ENCODE measurements at places on chromosomes 7 and 10. TPM values are rescaled to one million over a fixed set of nuclear protein-coding genes. Genes with fewer than 3 reads are reported as not detected.

CUEDC2 gene
- total RNA-seq: 113 TPM

INA gene
- total RNA-seq: not detected

PLEKHS1 gene
- total RNA-seq: not detected

ADGRA1 gene
- not detected for total RNA-seq

ADRB1 gene
- 0.87 TPM for total RNA-seq

DNA sequence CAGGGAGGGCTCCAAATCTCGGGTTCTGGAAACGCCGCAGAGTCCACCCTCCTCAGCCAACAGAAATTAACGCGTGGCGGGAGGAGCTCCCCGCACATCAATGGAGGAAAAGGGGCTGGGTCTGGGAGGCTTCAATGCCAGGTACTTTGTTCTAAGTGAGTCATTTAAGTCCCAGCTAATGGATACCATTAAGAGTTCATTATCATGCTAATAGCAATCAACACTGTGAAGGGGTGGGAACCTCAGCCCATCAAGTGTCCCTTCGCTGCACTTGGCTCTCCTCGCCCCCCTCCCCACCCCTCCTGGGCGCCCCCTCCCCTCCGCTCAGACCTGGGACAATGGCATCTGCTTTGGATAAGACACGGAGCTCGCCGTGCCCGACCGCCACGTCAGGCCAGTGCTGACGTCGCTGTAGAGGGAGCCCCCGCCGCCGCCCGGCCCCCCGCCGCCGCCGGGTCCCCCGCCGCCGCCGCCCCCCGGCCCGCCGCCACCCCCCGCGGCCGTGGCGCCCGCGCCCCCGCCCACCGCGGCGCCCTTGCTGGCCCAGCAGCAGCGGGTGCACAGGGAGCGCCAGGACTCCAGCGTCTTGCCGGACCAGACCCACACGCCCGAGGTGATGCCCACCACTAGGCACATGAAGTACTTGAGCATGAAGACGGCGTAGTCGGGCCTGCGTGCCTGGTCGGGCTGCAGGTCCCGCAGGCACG lies 2.9 kb downstream of the FZD8 start:
- DNase-seq: no peak

GRCh38 chr7:141200191-141201108 lies 126.6 kb downstream of the TMEM178B start:
- no peak for DNase-seq

DNA sequence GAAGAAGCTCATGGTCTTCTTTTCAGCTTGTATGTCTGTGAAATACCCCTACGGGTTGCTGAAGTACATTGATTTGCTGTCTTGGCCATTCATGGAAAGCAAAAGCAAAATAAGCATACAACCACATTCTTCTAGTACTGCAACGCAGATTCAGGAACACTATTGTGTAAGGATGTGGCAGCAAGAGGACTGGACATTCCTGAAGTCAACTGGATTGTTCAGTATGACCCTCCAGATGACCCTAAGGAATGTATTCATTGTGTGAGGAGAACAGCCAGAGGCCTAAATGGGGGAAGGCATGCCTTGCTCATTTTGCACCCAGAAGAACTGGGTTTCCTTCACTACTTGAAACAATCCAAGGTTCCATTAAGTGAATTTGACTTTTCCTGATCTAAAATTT lies 133.4 kb upstream of the ANKRD1 start:
- DNase-seq: no peak

- no peak for DNase-seq
Measured at GRCh38 chr10:95480901-95481491, 80.2 kb downstream of the SORBS1 start.

DNA sequence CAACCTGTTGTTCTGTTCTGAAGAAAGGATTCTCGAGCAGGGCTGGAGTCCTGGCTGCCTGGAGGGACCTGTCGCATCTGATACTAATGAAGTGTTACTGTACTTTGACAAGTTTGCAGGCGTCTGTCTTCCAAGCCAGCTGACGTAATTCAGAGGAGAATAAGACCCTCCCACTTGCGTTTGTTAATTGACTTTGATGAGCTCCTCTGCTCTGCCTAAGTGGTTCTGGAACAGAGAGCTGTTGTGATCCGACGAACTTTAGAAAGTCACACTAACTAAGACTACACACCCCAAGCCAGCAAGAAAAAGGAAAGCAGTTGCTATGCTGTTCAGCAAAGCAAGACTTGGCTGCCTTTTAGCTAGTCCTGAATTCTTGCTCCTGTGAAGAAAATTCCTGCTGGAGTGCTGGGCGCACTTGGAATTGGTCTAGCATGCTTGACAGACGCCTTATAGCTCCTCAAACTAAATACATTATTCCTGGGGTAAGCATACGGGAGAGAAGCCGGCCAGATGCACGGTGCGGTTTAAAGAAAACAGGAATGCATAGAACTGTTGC lies 200.3 kb downstream of the CACNB2 start:
- DNase-seq: no peak

GRCh38 chr10:78763234-78763633 lies 305.5 kb upstream of the ZMIZ1 start:
- DNase-seq: no peak

- DNase-seq: no peak
Measured at GRCh38 chr10:96986200-96986856, 154.2 kb downstream of the LCOR start.

DNA sequence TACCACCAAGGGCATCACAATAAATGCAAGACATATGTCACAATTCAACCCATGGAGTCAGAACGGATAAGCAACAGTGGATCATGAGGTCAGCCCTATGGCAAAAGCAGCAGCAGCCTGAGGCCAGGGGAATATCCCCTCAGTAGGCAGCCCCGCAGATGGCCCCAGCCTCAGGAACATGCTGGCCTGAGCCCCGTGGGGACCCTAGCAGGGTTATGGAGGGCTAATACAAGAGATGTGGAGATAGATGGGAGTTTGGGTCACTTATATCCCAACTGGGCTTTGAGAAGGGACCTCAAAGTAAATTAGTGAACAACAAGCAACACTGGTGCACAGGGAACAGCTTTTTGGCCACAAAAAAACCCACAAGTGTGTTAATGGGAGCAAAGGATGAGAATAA lies 9.1 kb downstream of the TMEM72 start:
- DNase-seq: no peak

- DNase-seq: no peak
Measured at GRCh38 chr7:98000356-98000755, 10.4 kb upstream of the OCM2 start.

GRCh38 chr7:44845451-44845850 lies 2.4 kb downstream of the H2AZ2 start:
- no peak for DNase-seq

DNA sequence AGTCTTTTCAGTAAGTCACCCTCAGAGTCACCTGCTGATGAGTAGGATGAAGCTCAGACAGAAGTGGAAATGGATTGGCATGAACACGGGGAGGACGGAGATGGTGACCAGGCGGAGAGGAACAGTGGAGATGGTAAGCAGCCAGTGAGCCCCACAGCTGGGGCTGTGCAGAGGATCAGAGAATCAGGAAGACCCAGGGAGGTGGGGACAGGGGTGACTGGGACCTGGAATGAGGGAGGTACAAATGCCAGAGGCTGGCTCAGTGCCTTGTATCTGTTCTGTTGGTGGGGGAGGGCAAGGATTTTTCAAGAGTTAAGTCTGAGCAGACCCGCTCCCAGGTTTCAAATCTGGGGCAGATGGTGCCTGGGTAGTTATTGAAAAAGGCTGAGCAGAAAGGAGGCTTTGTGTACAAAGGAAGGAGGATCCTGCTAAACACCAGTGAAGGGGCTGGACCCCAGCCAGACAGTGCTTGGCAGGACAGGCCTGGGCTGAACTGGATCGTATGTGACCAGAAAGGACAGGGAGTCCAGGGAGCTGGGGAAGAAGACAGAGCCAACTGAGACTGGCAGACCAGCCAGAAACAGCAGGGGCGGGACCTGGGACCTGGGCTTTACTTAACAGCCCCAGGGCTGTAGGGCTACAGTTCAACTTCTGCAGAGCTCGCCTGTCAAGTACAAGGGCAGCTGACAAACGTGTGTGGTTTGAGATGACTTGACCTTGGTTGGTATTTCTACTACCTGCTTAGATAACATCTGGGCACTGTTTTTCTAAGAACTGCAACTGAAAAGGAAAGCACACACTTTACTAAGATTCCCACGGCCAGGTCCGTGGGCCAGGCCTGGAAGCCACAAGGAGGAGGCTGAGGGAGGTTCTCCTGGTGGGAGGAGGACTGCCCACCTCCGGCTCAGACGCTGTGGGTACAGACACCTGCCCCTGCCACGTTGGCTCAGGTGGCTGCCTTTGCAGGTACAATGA lies 13.2 kb upstream of the FRMPD2 start:
- no peak for DNase-seq

DNA sequence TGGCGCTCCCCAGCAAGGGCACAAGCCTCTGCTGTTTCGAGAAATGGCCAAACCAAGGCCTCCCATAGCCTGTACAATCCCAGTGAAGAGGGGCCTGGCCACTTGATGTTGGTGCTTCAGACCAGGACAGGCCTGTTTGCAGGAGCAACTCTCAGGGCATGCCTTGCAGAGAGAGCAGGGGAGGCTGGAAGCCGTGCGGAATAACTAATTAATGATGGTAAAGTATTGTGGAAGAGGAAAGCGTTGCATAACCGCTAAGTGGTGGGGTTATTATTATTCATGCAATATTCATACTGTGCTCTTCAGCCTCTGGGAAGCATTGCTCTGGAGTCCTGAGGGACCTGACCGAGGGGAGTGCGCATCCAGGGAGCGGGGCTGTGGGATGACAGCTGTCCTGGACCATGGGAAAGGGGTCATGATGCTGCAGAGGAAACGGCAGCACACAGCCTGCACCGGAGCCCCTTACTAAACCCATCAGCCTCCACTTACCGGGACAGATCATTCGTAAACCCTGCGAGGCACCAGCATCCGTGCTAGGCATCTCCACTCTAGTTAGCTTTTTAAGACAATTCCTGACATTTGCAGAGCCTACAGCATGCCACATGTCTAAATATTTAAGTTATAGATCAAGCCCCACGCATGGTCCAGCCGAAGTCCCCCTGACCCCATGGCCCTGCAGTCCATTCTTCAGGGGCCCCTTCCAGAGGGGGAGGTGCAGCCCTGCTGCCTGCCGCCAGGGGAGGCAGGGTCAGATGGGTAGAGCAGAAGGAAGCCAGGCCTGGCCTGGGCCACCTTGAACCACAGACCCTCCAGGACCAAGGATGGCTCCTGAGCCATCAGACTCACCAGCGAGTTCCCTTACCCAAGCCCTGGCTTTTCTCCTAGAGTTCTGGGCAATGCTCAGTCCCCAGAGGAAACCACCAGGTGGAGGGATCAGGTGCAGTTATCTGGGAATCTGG lies 11.6 kb downstream of the TMEM273 start:
- no peak for DNase-seq

DNA sequence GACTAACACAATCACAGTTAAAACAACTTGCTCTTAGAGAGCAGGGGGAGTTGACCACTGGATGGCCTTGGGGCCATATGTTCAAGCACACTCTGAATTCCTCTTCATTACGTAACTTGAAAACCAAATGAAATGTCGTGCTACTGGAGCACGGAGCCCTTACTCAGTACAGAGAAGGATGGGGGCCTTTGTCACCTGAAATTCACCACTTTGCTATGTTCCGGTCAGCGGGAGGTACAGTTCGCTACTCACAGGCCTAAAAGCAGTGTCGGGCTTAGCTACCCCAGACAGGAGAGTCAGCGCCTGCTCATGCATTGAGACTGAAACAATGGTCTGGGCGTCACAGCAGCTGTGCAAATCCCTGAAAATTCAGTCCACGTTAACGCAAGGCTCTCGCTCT lies 39.6 kb downstream of the GLI3 start:
- no peak for DNase-seq

DNA sequence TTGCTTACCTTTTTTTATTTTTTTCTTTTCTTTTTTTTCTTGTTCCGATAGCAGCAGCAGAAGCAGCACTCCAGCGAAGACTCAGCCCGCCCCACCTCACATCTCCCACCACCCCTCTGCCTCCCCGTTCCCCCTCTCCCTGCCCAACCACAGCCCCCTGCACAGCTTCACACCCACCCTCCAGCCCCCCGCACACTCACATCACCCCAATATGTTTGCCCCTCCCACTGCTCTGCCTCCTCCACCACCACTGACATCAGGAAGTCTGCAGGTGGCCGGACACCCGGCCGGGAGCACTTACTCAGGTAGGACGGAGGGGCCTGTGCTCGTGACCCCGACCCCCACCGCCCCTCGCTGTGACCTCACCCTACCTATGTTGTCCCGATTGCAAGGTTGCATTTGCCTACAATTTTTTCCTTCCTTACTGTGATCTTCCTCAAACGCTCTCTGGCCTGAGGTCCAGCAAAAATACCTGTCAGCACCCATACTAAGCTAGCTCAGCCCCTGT lies 367.2 kb upstream of the GALNT17 start:
- no peak for DNase-seq

DNA sequence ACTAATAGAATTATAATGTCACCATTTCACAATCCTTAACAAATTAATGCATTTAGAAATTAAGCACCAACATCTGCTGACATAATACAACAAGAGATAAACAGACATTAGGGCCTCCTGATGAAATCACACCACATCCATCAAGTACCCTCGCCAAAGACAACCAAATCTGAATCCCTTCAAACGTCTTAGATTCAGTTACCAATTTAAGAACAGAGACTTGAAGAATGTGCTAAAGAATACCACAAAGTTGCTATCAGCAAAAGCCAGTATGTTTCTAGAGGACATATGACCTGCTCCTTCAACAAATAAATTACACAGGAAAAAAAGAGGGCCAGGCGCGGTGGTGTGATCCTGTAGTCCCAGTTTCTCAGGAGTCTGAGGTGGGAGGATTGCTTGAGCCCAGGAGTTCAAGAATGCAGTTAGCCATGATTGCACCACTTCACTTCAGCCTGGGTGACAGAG lies 144.5 kb downstream of the REEP3 start:
- no peak for DNase-seq

GRCh38 chr10:61304746-61305145 lies 148.4 kb downstream of the TMEM26 start:
- no peak for DNase-seq

DNA sequence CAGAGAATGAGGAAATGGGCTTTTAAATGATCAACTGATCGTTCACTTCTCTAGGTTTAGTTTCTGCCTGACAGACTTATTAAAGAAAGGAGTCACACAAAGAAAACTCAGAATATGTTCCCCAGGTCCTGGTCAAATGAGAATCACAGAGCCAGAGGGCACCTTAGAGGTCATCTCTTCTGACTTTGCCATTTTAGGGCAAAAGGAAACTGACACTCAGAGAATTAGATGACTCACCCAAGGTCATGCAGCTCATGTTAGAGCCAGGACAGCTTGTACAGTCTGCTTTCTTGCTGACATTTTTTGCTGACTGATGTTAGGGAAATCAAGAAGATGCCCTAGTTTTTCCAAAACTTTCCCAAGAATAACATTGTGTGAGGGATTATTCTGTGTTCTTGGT lies 312.7 kb upstream of the SP8 start:
- no peak for DNase-seq
